ENCODE measurements at places on chromosomes 5 and 9.

DNA sequence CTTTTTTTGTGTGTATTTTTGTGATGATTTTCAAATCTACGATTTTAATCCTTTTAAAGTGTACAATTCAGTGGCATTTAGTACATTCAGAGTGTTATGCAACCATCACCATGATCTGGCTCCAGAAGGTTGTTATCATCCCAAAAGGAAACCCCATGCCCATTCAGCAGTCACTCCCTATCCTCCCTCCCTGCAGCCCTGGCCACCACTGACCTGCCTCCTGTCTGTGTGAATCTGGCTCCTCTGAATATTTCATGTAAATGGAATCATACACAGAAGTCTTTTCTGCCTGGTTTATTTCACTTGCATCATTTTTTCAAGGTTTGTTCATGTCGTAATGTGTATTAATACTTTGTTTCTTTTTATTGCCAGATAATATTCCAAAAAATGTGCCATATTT is 32.5 kb downstream of the HABP4 start:
- DNase-seq, result no peak

- DNase-seq, result no peak
These were observed 5.8 kb upstream of the FCN1 start for GRCh38 chr9:134923466-134923865.

DNA sequence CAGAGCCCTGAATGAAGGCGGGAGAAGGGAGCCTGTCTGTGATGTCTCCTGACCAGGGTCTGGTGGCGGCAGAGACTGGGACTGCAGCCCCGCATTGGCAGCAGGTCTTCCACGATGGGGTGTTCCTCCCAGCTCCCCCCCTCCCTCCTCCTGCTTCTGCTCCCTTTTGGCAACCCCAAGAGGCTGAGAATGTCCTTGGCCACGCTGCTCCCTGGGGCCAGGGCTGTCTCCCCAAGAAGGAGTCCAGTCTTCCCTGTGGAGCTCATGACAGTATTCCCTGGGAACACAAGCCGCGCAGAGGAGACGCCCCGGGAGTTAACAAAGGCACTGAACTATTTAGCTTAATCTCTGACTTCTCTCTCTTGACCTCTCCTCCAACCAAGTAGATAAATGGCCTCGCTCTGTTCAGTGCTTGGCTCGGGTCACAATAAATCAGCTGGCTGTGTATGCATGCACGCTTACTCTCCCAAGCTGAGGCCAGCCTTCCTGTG is 84.0 kb upstream of the NEURL1B start:
- no peak for DNase-seq

DNA sequence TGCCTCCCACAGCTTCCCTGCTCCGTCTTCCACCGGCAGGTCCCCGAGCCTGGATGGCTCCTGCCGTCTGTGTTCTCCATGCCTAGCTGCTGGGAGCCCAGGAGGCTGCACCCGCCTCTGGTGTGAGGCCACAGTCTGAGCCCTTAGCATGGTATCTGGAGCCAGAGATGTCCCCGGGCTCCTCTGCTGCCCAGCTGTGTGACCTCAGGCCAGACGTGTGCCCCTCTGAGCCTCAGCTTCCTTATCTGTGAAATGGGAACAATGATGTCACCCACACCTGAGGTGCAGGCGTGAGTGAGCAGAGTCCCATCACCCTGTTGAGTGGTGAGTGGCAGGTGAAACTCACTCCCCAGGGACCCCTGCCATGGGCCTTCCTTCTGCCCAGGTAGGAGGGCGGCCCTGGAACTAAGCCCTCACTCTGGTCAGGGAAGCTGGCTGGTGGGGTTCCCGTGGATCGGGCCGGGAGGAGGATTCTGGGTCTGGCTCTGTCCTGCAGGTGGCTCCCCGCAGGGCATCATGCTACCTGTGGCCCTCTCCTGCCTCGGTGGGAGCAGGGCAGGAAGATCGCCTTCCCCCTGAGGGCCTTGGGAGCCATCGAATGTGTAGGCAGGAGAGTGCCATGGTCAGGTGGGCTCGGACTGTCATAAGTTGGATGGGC is 239.0 kb downstream of the PBX3 start:
- DNase-seq, result no peak

GRCh38 chr5:117833691-117834090 is 1154.7 kb downstream of the DTWD2 start:
- no peak for DNase-seq

GRCh38 chr9:92685022-92685421 is 15.1 kb upstream of the IPPK start:
- no peak for DNase-seq

- no peak for DNase-seq
These were observed 808.7 kb upstream of the CDH10 start for GRCh38 chr5:25453500-25453899.
